NCI-H345 (cell line): ENCODE measurements at places on chromosomes 2 and 18.

- DNase-seq, result no peak
Observed at GRCh38 chr18:41436772-41437171, 518.3 kb upstream of the PIK3C3 start.

DNA sequence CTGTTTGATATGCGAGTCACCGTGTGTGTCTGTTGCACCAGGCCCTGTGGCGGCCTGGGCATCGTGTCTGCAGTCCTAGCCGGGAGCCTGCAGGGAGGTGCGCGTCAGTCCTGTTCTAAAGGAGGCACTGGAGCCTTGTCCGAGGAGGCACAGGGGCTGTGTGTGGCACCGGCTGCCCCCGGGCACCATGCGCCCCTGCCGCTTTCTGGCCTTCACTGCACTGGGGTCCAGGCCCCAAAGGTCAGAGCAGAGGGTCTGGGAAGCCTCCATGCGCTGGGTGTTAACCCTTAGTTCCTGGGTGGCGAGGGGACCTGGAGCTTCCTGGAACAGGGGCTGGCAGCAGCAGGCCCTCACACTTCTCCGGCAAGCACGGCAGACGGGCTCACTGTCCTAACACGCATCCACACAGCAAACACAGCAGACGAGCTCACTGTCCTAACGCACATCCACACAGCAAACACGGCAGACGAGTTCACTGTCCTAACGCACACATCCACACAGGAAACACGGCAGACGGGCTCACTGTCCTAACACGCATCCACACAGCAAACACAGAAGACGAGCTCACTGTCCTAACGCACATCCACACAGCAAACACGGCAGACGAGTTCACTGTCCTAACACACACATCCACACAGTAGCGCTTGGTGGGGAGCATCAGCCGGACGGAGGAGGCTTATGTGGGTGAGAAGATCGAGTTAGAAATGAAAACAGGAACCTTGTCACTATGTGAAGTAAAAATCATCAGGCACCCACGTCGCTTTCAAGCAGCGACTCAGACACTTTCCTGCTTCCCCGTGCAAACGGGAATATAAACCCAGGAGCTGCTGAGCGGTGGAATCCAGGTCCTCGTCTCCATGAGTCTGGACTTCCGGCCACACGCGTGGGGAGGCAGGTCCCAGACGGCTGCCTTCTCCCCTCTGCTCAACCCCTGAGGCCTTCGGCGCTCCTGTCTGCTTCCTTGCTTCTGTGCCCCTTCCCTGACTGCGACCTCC, 65.3 kb downstream of the TPO start:
- no peak for DNase-seq

- no peak for DNase-seq
Observed at GRCh38 chr2:1931003-1931914, 186.9 kb upstream of the PXDN start.

DNA sequence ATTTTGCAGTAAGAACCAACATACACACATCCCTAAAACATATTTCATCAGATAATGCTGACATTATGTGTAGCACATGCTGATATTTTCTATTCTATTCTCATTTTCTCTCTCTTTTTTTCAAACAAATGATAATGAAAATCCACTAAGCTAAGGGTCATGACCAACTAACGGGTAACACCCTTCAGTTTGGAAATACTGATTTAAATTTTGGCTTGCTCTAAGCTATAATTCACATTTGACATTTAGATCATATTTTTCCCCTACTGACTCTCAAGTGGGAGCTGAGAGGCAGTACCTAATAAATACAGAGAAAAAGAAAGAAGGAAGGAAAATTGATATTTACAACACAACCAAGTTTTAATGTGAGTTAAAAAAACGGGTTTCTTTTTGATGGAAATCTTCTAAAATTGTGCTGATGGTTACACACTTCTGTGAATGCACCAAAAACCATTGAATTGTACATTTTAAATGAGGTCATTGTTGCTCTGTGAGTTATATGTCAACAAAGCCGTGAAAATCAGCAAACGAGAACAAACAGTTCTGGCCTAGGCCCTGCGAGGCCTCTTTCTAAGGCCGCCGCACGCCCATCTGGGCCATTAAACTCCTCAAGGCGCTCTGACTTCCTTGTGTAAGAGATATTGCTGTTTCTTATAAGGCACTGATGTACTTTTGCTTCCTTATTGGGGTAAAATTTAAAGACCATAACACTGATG, 124.2 kb downstream of the GALR1 start:
- no peak for DNase-seq

DNA sequence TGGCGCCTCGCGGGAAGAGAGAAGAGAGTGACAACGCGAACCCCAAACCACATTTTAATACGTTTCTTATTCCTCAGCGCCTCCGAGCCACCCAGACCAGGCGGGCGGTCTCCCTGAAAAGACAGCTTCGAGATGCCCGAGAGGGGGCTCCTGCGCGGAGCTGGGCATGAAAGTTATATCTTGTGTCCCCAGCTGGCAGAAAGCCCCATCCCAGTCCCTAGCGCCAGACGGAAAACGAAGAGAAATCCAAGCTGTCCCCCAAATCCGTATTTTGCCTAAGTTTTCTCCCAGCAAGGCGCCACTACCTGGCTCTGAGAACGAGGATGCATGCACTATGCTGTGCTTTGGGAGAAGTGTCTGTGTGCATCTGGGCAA, 797 bp downstream of the NXPH2 start:
- DNase-seq, result no peak

DNA sequence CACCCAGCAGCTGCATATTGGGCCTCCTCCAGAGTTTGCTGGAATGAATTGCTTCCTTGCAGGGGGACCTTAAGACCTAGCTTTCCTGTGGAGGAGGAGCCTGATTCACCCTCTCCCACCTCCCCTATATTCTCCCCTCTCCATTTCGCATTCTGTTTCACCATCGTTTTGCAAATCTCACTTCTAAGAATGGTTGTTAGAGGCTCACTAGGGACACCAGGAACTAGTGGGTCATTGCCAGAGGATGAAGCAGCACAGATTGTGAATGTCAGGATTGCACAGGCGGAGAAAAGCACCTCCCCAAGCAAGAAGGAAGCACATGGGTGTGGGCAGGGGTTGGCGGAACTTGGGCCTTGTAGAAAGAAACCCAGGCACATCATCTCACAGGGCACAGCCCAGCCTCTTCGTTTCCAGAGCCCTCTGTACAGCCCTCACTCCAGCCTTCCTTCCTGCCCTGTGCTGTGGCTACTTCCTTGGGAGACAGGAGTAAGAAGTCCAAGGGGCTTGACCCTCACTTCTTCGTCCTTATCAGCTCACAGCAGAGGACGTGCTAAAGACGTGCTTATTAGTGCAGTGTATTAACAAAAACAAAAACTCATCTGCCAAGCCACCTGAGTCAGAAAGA, 63.4 kb downstream of the TACR1 start:
- no peak for DNase-seq

DNA sequence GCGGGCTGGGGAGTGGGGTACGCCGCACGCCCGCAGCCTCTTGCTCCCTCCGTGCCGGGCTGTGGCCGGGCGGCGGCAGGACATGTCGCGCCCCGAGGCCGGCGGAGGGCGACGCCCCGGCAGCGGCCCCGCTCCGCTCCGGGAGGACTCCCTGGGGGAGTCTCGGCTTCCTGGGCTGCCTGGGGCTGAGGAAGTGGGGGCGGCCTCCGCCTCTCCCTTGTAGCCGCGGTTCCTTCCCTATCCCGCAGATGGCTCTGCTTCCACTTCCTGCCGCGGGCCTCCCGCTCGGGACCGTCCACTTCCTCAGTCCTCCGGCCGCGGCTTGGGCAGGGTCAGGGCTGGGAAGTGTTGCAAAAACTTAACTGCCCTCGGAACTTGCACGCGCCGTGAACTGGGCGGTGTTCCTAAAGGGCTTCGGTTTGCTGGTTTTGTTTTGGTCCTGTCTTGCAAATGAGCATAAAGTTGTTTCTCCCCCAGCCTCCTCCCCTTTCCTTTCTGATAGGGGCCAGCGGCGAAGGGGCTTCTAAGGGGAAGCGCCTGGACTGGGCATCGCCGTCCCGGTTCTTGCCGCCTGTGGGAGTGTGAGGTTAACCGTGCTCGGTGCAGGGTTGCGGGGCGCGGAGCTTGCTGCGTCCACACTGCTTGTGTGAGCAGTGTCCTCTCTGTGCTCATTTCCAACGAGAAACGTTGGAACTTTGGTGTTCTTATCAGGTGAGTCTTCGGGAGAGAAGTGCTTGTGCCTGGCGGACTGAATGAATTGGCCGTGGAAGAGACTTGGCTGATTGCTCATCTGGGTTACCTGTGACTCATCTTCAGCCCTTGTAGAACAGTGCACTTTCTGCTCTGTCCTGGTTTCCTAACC, 600 bp downstream of the RALB start:
- peak; percentile 64 for DNase-seq

DNA sequence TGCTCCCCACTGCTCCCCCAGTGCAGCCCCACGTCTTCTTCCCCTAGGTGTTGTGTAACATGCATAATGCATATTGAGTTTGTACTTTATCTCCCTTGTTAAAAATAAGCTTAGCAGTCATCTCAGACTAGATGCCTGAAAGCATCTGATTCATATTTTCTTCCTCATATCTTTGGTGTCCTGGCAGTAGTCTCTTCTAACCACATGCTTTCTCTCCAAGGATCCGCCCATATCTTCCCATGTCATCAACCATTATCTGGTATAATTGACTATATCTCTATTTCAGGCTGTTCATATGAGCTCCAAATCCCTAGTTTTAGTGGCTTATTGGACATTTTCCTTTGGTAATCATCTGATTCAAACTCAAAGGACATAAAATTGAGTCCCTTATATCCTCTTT, 426.3 kb downstream of the LRP1B start:
- DNase-seq, result no peak

DNA sequence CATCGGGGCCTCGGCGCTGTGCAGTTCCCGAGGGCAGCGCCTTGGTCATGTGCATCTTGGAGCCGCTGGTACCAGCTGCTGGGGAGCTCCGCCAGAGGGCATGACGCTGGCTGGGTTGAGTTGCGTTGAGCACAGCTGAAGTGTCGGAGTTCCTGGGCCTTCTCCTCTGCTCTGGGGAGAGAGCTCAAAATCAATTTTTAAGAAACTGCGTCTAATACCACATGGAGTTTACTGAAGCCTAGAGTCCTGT, 48.7 kb downstream of the GREB1 start:
- no peak for DNase-seq

- DNase-seq, result no peak
Observed at GRCh38 chr2:173982182-173982714, 17.1 kb upstream of the SP3 start.

- no peak for DNase-seq
Observed at GRCh38 chr2:223772363-223772762, 65.0 kb downstream of the AP1S3 start.

DNA sequence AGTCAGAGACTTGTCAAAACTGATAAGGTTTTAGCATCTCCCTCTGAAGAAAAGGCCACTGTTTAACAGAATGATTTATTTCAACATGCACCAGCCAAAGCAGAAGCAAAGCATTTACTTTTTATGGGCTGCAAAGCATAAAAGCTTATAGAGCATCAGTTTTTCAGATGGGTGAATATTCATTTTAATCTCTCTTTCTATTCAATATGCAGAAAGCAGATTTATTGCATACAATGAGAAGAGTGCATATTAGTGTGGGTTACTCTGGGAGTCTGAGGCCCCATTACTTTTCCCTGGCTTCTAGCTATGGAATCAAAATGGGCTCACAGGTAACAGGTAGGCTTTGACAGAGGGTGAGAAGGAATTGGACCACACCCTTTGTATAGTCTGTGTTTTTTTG, 9.0 kb downstream of the PTPRM start:
- DNase-seq, result no peak

DNA sequence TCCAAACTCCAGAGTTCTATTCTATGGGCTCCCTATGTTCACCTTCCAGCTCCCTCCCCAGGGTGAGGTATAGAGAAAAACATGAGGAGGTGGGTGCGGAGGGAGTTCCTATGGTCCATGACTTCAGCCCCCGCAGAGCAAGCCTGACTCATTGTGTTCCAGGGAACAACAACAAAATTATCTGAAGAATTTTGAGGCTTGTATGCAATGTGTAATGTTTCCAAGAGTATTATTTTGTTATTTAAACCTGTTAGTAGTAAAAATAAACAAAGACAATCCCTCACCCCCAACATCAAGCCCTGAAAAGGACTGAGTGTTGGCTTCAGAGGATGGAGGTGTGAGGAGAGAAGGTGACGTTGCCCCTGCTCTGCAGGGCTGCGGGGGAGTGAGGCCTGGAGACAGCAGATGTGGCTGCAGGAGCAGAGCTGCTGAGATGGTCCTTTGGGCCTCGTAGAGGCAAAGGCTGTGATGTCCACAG, 29.0 kb downstream of the LAMA3 start:
- no peak for DNase-seq

GRCh38 chr2:26424221-26424620, 22.5 kb downstream of the DRC1 start:
- no peak for DNase-seq

GRCh38 chr2:63651861-63652651, 63.3 kb downstream of the MDH1 start:
- no peak for DNase-seq

- peak; percentile 28 for DNase-seq
Observed at GRCh38 chr2:221533299-221533698, 38.8 kb downstream of the EPHA4 start.

GRCh38 chr2:77005522-77005921, 516.7 kb downstream of the LRRTM4 start:
- no peak for DNase-seq

DNA sequence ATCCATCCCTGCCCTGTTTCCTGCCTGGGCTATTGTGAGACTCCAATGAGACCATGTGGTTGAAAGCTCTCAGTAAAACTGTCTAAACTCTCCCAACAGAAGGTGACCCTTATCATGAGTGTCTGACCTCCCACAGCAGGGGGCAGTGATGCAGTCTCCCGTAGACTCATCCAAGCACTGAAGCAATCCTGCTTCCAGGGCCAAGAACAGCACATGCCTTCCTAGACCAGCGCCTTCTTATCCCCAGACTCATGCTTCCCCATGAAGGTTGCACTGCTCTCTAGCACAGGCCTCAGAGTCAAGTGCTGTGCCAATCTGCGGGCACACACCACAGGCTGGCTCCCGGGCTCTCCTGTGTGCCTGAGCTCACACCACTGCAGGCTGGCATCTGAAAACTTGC, 112.3 kb downstream of the TNS1 start:
- DNase-seq, result no peak

DNA sequence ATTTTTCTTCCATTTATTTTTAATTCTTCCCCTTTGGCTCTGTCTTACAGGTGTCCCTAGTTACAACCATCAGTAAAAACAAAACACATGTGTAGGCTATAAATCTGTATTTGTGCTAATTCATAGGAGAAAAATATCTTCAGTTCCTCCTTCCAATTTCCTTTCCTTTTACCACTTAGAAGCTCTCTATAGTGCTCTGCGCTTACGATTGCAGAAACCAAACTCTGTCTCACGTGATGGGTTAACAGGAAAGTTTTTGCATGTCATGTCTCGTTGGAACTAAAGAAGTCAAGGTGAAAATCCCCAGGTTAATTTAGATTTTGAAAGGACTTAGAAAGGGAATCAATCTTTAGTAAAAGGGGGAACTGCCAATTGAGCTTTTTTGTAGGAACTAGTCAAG, 1390.5 kb upstream of the ZEB2 start:
- no peak for DNase-seq

DNA sequence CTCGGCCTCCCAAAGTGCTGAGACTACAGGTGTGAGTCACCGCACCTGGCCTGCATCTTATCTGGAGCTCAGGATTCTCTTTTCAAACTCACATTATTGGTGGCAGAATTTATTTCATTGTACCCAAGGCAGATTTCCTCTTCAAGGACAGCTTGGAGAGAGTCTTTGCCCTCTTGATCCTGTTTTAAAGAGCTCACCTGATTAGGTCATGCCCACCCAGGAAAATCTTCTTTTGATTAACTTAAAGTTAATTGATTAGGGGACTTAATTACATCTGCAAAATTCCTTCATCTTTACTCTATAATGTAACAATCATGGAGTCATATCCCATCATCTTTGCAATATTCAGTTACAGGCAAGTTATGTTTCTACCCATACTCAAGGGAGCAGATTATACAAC, 346.4 kb downstream of the EPHA4 start:
- no peak for DNase-seq

- no peak for DNase-seq
Observed at GRCh38 chr2:57698935-57699449, 347.6 kb upstream of the VRK2 start.
